ENCODE measurements at places on chromosomes 2 and 18.

- DNase-seq, result no peak
Measured at GRCh38 chr2:16621316-16621715, 44.3 kb downstream of the CYRIA start.

- DNase-seq, result peak; percentile 80
Measured at GRCh38 chr18:23629444-23629946, 33.2 kb downstream of the ANKRD29 start.

DNA sequence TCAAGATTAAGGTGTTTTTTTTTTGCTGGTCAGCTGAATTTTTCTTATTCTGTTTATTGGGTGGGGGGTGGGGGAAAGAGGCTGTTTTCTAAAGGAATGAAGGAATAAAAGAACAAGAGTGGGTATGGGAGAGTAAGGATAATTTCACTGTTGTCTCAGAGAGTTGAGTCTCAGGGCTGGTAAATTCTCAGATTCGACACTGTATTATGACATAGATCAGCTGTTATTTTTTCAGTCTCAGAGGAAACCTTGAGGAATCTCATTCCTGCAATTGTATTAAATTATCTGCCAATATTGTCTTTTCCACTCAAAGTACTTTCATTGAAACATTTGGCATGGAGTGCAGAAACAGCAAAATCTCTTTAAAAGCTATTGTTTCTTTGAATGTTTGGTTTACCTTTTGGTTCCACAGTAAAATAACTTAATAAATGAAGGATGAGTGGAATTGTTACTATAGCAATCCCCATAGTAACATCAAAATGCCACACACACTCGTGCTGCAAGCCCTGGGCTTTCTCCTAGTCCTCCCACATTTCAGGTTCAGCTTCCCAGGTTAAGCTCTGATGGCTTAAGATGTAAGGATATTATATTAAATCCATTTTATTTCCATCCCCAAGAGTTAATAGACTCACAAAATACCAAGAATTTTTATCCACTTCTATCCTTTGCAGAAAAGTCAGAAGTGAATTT, 478.7 kb upstream of the TCF4 start:
- DNase-seq, result no peak

DNA sequence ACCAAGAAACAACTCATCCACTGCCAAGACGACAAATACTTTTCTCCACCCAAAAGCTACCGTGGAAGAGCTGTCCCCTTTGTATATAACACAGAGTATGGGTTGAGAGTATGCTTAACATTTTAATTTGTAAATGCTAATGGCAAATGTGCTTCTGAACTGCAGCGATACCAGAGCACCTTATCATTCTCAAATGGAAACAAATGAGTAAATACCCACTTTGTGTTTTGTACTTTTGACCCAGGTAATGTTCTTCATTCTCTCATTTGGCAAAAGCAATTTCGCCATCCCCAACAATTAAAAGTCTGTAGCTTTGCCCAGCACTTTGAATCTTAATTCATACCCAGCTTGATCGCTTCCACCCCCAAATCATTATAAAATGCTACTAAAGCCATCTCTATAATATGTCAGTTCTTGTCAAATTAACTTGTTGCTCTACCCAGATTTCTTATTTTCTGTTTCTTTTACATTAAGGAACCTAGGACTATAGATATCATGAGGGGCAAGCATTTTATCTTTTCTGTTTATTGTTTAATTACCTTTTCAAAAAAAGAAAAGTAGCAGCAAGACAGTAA, 6.2 kb upstream of the POU3F3 start:
- DNase-seq, result no peak

GRCh38 chr2:168345601-168346000, 98.2 kb upstream of the STK39 start:
- no peak for DNase-seq
